ENCODE measurements at places on chromosomes 12 and 14.

- no peak for DNase-seq
Observed at GRCh38 chr12:49037111-49037946, 18.8 kb upstream of the PRKAG1 start.

- no peak for DNase-seq
Observed at GRCh38 chr12:94862421-94862820, 141.1 kb downstream of the NDUFA12 start.

DNA sequence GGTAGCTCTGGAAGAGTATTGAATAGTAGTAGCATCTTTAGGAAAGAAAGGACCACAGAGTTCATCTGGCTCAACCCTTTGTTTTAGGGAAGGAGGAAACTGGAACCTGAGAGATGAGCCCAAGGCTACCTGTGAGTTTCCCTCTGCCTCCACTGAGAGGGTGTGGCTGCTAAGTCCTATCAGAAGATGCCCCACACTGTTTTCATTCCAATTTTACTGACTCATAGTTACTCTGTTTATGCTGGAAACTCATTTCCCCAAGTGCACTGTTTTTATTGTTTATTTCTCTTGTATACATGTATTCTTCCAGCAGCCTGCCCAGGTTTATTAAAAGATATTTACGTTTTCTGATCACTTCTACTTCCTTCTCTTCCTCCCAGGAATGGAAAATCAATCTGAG lies 127.4 kb upstream of the ARHGAP5 start:
- DNase-seq: no peak

- DNase-seq: no peak
Observed at GRCh38 chr12:73361864-73362230, 1089.7 kb downstream of the TRHDE start.

DNA sequence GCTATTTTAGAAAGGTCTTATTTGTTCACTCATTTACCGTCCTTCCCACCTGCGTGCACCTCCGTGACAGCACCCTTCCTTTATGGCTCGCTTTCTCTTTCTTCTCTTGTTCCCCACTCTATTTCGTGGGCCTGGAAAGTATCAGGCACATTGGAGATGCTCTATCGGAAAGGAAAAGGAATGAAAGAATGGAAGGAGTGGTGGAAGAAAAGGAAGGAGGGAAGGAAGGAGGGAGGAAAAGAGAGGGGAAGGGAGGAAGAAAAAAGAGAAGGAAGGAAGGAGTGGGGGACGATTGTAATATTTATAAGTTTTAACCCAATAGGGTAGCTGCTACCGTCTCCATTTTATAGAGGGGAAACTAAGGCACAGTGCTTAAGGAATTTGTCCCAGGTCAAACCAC lies 363.4 kb downstream of the CACNA1C start:
- no peak for DNase-seq

DNA sequence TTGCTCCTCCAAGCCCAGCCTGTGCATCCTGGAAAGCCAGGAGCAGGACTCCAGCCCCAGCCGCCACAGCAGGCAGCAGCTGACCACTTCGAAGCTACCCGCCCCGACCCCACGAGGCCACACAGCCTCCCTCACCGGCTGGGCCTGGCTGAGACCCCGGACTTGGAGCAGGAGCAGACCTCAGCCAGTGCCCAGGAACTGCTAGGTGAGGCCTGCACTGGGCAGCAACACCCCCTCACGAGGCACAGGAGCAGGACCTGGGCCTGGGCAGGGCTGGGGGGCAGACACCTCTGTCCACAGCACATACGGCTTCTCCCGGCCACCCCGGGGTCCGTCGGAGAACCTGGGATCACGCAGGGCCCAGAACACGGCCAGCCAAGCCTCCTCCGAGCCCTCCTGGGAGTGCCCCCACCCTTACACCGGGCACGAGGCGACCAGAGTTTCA lies 137.4 kb upstream of the C14orf180 start:
- DNase-seq: peak; percentile 12

- no peak for DNase-seq
Observed at GRCh38 chr12:82481954-82482353, 123.6 kb downstream of the METTL25 start.

DNA sequence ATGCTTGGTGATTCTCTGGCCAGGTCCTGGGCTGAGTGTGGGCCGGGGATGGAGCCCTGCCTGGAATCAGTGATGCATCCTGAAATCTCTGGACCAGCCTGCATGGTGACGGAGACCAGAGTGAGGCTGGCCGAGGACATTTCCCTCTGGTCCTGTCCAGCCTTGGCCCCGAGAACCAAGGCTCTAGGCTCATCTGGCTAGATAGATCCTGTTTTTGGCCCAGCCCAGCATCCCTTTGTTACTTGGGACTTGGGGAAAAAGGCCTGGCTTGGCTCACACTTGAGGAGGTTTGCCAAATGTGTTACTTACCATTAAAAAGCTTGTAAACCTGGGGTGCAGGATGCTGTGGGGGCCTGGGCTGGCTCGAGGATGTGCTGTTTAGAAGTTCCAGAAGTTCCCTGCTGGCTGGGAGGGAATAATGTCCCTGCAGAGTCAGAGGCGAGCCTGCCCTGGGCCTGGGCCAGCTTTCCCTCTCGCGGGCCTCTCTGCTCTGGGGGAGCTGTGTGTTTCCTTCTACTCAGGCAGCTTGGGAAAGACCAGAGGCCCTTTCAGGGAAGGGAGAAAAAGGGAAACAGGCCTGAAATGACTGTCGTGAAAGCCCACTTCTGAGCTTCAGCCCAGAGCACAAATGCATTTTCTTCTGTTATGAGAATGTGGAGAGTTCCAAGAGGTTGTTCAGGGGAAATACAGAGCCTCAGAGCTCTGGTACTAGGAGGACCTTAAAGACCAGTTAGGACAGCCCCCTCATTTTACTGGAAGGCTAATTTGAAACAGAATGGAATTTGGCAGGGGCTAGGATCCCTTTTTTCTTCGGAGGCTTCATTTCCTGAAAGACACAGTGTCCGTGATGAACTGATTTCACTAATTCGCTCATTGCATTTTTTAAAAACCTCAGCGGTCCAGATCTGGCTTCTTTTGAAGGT lies 47.2 kb upstream of the CTDSP2 start:
- DNase-seq: no peak

GRCh38 chr14:91862417-91862816 lies 4.9 kb downstream of the TC2N start:
- no peak for DNase-seq

DNA sequence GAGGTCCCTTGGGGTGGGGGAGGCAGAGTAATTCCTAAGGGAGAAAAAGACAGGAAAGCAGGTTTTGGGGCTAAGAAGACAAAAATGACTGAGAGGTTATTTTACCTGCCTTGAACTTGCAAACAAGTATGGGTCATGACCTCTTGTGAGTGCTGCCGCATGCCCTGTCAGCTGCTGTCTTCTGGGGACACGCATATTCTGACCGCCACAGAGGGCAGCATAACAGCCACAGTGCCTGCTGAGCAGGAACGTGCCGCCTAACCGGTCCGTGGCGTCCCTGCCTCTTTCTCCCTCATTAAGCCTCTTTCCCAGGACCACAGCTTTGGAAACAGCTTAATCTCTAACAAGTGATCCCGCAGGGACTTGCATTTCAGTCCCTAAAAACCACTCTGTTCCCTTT lies 51.3 kb upstream of the KCNA1 start:
- no peak for DNase-seq

GRCh38 chr14:27484633-27485032 lies 886.8 kb upstream of the NOVA1 start:
- DNase-seq: no peak

DNA sequence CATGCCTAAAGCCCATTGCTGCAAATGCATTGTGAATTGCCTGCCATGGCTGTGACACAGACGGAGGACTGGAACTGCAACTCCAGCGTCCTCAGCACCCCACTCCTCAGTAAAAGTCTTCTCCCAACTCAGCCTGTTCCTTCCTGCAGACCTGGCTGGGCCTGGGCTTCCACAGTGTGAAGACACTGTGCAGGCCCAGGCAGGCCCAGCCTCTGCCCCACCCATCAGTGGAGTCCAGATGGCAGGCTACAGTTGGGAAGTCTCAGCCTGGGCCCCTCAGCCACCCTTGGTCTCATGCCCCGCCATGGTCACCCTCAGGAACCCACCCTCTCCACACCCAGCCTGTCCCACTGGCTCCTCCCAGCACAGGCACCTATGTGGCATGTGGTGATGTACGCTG lies 22.0 kb downstream of the VSX2 start:
- DNase-seq: no peak

Data from activated B cell treated with CpG ODN at 0.5 μM for 24 hours (primary cell).